Activated T-cell treated with anti-CD3 and anti-CD28 coated beads for 4 hours (primary cell): ENCODE measurements at places on chromosomes 12 and 14.

- no peak for DNase-seq
Measured at GRCh38 chr14:61426048-61426447, 104.7 kb downstream of the PRKCH start.

DNA sequence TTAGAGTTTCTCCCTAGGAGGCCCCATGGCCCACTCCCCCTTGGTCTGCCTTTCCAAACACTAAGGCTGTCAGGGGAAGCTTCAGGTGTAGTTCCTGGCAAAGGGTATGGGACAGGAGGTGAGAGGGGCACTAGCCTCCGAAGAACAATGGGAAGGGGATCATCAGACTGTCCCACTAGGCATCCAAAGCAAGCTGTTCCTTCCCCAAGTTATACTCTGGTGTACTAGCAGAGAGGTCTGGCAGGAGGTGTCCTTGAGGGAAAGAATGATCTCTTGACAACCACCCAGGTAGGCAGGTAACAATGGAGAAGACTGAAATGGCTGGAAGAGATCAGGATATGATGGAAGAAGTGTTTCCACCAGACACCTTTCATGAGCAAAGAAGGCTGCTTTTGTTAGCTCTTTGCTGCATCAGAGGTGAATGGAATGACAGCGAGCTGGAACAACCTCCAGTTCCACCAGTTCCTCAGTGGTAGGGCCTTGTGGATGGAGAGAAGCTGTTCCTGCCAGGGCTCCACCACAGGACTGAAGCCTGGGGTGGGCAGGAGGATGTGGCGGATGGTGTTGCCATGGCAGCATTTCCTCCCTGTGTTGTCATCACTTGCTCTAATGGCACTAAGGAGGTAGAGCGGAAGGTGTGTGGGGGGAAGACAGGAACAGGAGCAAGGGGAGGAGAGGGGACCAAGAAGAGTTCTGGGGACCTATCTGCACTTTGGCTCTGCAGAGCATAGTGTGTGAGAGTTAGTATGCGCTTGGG lies 2.3 kb upstream of the AGAP2 start:
- peak; percentile 62 for DNase-seq

DNA sequence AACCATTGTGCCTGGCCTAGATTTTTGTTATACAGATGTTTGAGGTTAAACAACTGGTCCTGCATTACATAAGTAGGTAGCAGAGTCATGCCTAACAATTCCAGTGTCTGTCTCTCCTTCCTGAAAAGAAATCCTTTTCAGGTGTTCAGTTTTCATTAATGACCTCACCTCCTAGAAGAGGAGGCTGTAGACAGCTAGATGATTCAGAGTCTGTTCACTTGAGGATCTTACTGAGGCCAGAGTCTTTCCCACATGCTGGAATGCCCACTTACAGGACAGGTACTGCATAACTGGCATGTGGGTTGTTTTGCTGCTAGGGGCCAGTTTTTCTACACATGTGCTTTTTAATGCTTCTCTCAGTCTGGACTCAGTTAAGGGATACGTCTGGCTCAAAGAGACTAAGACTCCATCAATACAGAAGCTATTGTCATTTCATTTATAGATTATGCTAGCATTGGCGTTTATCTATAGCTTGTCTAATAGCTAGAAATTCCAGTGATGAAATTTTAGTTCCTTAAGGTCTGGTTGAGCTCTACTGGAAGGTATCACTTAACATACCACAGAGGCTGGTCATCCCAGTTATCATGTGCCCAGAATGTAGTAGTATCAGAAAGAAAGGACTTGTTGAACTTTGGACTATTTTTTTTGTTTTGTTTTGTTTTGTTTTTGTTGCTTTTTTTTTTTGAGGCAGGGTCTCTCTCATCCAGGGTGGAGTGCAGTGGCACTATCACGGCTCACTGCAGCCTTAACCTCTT lies 206.4 kb downstream of the ERC1 start:
- DNase-seq = no peak

- no peak for DNase-seq
Measured at GRCh38 chr12:8987685-8988084, 1.7 kb upstream of the KLRG1 start.

- DNase-seq = no peak
Measured at GRCh38 chr14:35883677-35884293, 57.6 kb downstream of the BRMS1L start.

DNA sequence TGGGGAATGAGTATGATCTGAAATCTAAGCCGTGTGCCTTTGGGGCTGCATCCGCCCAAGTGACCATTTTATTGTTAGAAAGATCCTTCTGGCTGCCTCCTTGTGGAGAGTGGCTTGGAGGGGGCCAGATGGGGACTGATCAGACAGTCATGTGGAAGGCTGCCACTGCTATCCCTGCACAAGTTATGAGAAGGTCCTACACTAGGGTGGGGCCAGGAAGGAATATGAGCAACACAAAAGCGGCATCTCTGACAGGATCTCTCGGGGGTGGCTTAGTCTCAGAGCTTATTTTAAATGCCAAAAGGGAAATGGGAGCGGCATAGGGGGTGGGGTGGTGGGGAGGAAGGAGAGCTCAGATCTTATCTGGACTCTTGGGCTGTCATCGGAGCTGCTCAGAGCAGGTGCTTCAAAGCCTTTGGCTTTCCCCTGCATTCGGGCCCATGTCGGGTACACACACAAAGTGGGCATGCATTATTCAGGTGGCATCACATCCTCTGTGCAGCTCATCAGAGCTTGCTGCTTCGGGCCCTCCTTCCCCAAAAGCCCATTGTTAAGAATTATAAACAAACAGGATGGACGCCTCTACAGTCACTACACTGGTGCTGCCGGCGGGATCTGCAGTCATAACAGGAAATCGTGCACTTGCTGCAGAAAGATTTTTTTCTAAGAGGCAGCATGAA lies 805.4 kb downstream of the VRK1 start:
- peak; percentile 25 for DNase-seq

GRCh38 chr12:102417055-102417454 lies 63.3 kb downstream of the IGF1 start:
- no peak for DNase-seq

GRCh38 chr14:26180221-26180620 lies 417.6 kb downstream of the NOVA1 start:
- no peak for DNase-seq
